Activated CD4-positive, alpha-beta memory T cell treated with anti-CD3 and anti-CD28 coated beads for 36 hours (primary cell): ENCODE measurements at places on chromosomes 1 and 21. TPM values are rescaled to one million over a fixed set of nuclear protein-coding genes. Genes with fewer than 3 reads are reported as not detected.

Gene XCL1
- 0.97 TPM for total RNA-seq

Gene SWT1
- 3.0 TPM for total RNA-seq

Gene AVPR1B
- total RNA-seq, result not detected

Gene OR2M3
- total RNA-seq, result not detected
